ENCODE measurements at places on chromosomes 3 and 15.

- no peak for DNase-seq
Observed at GRCh38 chr3:172152874-172153273, 113.5 kb downstream of the FNDC3B start.

DNA sequence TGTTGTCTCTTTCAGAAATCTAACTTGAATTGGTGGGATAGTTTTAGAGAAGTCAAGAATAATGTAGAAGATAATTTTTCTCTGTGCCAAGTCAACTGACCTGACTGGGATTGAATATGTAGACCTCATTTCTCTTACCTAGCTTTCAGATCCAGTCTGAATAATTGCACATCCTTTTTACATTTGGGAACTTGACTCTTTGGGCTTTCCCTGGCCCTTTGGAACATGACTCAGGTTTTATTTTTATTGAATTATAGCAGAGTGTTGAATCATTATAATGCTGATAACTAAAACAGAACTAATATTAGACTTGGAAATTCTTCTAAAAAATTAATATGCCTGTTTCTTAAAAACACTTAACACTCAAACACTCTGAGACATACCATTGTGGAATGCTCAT, 76.5 kb downstream of the PFN2 start:
- no peak for DNase-seq

GRCh38 chr15:65331811-65332210, 27.3 kb downstream of the RNU5B-1 start:
- no peak for DNase-seq

- DNase-seq = no peak
Observed at GRCh38 chr15:60651734-60652141, 172.8 kb upstream of the ICE2 start.

GRCh38 chr3:57157545-57157944, 7.6 kb downstream of the IL17RD start:
- no peak for DNase-seq

- DNase-seq = no peak
Observed at GRCh38 chr3:8647137-8647985, 2.8 kb upstream of the SSUH2 start.

DNA sequence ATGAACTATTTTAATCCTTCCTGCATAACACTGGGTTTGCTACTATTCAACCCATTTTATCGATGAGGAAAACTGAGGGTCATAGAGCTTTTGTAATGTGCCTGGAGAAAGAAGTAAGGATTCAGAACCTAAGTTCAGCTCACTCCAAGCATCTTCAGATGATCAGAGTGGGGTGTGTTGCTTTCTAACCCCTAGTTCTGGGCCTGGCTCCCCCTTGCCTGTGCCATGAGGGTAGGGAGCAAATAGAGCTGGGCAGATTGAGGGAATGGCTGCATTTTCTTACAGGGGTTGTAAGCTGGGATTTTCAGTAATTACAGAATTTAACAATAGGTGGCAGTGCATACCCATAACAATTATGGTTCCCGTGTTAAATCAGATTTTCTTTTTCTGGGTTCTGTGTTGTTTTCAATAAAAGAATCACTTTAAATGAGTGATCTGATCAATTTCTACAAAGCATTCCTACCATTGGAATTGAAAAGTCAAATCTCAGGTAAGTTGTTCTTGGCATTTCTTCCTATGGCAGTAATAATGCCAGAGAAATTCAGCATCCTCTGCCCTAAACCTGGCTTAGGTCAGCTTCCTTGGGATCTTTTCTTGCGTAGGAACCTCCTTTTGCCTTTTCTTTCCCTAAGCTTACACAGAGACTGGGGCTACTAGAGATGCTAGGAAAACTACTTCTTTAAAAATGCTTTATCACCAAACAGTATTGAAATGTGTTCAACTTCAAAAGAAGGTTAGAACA, 103.8 kb upstream of the IL12A start:
- peak; percentile 40 for DNase-seq

DNA sequence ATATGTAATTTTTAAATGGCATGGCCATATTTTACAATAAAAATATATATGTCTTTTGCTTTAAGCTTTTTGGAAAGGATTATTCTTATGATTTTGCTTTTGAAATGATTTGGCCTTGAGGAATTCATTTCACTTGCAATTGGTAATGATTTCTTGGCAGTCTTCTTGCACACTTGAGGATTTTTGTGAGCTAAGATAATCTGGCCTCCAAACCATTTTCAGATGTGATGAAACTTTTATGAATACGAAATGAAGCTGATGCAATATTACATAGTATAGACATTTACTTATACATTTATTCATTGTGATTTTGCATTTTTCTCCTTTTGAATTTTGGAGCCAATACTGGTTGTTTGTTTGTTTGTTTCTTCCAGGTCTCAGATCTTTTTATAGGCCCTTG, 6.4 kb upstream of the SH2D7 start:
- DNase-seq = no peak
